T-helper 9 cell (primary cell): ENCODE measurements at places on chromosomes 2 and 18.
A peak's percentile ranks its signal among the peaks of the same experiment; 100 is the strongest.

- peak; percentile 21 for DNase-seq
Measured at GRCh38 chr18:49447810-49448745, 12.4 kb downstream of the DYM start.

DNA sequence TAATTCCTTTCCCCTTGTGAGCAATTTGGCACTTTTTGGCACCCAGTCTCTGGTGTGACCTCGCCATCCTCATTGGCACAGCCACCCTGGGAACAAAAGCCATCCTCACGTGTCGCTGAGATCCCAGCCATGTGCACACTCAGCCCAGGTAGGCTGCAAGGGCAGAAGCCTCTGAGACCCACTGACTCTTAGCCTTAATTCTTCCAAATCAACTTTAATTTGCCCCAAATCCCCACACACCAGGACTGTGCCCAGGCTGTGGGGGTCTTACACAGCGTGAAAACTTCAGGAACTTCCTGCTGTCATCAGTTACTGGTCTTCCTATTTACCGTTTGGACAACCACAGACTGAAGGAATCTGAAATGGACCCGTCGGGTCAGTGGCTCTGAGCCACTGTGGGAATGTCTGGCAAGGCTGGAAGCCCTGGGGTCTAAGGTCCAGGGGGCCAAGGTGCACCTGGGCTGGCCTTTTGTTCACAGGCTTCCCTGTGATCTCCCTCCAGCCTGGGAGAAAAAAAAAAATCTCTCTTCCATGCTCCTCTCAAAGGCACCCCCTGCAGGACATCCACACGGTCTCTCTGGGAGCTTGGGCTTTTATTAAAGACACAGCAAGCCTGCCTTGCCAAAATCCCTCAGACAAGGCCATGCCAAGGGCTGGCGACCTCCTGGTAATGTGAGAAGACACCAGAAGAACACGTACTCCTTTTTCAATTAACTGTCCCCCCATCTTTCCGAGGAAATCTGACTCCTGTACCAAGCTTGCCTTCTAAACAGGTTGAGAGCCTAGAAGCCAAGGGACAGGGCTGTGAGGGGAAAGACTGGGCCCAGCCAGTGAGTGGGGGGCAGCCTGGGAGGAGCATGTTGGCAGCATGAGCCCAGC, 42.1 kb upstream of the LAPTM4A start:
- DNase-seq = no peak

GRCh38 chr18:66560094-66560493, 43.8 kb downstream of the CDH19 start:
- no peak for DNase-seq

DNA sequence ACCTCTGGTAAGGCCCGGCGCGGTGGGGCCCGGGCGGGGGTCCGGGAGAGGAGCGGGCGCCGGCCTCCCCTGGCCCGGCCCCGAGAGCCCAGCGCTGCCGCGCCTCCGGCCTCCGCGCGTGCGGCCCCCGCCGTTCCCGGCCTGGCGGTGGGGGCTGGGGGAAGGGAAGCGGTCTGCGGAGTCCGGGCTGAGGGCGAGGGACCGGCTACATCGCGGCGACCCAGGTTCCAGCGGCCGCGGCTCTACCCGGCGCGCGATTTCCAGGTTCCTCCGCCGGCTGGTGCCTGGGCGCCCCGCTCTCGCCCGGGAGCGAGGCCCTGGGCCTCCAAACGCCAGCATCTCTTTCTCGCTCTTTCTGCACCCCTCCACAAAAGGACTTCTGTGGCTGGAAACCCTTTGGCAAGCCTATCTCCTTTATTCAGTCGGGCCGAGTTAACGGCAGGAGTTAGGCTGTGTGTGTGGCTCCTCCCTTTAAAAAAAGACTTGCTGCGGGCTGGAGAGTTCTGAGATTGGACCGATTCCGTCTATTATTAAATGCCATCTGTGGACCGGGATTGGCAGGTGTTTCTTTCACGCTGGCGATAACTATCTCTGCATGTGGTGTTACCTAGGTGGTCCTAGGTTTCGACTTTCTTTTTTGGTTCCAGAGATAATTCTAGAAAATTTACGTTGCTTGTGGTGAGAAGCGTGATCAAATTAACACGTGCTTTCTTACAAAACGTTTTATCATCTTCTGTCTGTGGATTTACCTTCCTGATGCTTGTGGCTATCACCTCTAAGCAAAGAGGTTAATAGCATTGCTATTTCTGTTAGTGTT, 592 bp downstream of the ME2 start:
- no peak for DNase-seq

DNA sequence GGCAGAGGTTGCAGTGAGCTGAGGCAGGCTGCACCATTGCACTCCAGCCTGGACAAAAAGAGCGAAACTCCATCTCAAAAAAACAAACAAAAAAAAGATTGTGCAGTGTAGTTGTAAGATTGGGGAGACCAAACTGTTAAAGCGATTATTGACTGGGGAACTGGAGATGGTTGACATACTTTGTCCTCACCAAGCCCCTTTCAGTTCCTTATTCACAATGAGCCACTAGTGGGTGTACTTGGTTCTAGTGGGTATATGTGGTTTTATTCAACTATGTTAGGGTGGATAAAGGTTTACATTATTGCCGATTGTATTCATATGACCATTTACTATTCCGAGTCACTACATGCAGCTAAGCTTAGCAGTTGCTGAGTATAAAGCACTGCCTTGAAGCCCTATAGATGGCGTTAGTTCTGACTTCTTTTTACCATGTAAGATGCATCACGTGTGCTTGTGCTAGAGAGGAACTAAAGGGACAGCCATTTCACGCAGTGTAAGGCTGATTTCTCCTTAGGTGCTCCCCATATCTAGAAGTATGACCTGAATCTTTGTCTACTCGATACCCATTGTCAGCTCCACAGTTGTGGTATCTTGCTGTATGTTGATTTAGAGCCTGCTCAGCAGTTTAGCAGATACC, 12.1 kb downstream of the EIF4E2 start:
- DNase-seq = no peak

DNA sequence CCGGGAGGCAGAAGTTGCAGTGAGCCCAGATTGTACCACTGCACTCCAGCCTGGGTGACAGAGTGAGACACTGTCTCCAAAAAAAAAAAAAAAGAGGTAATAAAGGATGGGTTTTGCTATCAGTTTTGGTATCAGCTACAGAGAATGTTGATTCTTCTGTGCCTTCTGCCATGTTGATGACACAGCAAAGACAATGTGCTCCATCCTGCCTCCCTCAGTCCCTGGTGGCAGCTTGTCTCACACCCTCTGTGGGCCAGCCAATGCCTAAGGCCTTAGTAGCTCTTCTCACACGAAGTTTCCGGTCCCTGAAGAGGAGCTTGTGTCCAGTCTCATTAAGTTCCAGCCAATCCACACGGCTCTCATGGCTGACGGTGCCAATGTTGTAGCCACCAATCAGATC, 17.6 kb downstream of the IFT172 start:
- DNase-seq = no peak

- no peak for DNase-seq
Measured at GRCh38 chr18:44852818-44853217, 172.1 kb downstream of the SETBP1 start.

- no peak for DNase-seq
Measured at GRCh38 chr18:75248426-75249174, 38.0 kb downstream of the TSHZ1 start.

DNA sequence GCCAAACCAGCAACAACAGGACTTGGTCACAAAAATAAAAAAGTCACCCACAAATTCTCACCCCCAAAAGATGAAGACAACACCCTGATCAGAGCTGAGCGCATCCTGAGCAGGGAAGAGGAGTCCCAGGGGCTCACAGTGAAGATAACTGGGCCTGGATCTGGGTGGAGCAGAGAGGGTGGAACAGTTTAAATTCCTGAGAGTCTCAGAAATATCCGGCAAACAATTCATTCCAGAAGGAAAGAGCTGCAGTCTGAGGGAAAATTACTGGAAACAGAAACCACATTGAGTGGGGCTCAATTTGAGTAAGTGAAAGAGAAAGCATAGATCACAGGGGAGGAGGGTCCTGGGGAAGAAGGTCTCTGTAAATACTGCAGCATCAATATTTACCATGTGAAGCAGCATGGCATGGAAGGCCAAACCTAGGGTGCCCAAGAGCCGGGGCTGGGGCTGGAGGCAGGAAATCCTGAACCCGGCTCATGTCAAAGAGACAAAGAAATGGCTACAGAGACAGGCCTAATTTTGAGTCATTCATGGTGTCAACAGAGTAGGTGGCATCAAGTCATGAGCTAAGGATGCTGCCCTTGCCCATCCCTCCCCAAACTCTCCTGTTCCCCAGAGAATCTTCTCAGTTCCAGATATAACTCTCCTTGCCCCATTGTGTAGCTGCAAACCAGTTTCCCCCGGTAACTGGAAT, 61.4 kb upstream of the ZBTB7C start:
- no peak for DNase-seq

DNA sequence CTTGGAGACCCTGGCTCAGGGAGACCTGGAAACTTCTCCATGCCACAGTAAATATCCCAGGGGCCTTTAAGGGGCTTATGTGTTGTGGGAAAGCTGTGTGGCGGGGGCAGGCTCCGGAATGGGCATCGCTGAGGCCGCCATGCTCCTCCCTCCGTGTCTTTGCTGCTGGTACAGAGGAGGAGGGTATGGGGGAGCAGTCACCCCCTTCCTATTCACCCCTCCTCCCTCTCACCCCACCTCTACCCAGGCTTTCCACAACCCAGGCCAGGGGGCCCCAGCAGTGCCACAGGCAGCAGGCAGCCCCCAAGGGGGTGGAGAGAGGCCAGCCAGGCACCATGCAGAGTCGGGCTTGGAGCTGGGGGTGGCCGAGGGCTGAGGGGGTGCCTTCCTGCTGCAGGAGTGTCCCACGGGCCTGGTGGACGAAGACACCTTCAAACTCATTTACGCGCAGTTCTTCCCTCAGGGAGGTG, 28.0 kb upstream of the FAHD2A start:
- no peak for DNase-seq

DNA sequence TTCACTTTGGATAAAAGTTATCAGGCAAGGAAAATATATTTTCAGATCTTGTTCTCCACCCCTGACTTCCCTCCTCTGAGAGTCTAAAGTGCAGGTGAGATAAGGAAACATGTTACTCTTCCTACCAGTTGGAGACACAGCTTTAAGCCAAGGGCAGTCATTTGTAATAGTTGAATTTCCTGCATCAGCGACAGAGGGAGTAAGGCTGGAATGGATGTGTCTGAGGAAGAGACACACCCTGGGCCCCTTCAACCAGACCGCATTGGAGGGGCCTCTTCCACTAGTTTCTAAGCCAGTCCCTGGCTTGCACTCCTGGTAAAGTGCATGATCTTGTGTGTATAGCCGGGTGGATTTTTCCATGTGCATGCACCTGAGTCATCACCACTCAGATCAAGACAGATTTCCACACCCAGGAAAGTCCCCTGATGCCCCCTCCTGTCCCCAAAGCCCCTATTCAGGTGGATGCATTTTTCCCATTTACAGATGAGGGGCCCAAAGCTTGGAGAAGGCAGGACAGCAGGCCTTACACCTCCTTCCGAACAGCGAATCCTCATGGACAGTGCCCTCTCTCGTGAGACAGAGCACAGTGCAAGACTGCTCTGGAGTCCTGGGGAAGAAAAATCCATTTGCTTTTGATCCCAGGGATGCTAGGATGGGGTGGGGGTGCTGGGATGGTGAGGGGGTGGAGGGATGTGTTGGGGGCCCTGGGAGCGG, 66.7 kb upstream of the SH3RF3 start:
- DNase-seq = no peak

GRCh38 chr2:231627384-231628120, 34.9 kb downstream of the TEX44 start:
- DNase-seq = no peak

- DNase-seq = no peak
Measured at GRCh38 chr2:31729442-31730092, 148.8 kb upstream of the SRD5A2 start.

GRCh38 chr2:37688771-37689468, 17.5 kb upstream of the CDC42EP3 start:
- DNase-seq = no peak

GRCh38 chr2:152384992-152385391, 50.0 kb downstream of the FMNL2 start:
- no peak for DNase-seq

GRCh38 chr18:62026586-62026985, 133.8 kb upstream of the RNF152 start:
- DNase-seq = no peak

GRCh38 chr2:39375917-39376316, 61.2 kb downstream of the MAP4K3 start:
- no peak for DNase-seq

DNA sequence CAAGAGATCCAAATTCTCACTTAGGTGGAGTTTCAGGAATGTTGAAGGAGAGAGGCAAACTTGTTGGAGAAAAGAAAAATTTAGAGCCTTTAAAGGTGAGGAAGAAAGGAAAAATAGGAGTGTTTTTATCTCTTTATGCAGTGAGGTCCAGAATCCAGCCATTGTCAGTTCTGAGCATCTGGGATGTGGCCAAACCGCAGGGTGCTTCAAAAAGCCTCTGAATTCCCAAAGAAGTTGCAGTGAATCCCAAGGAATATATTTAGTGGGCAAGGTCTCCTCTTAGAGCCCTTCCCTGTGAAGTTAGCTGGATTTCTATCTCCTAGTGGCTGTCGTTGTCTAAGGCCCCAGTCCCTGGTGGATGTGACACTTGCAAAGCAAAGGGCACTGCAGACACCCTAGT, 51.2 kb downstream of the MTCL1 start:
- no peak for DNase-seq

DNA sequence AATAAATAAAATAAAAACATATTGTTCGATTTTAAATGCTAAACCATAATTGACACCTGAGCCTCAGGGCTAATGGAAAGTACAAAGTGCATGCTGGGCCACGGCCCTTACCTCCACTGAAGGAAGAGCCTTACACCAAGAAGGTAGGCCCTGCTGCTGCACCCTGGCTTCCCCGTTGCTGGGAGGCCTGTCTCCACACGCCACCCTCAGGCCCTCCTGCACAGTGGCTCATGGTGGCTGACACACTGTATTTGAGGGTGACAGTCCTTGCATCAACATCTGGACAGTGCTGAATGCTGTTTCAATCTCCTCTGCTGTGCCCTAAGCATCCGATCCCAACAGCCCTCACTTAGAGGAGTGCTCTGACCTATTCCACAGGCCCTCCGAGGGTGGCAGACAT, 39.3 kb upstream of the EDAR start:
- DNase-seq = no peak

- DNase-seq = no peak
Measured at GRCh38 chr18:56327191-56327885, 311.1 kb downstream of the TXNL1 start.

GRCh38 chr2:106932644-106933043, 46.7 kb upstream of the ST6GAL2 start:
- no peak for DNase-seq

DNA sequence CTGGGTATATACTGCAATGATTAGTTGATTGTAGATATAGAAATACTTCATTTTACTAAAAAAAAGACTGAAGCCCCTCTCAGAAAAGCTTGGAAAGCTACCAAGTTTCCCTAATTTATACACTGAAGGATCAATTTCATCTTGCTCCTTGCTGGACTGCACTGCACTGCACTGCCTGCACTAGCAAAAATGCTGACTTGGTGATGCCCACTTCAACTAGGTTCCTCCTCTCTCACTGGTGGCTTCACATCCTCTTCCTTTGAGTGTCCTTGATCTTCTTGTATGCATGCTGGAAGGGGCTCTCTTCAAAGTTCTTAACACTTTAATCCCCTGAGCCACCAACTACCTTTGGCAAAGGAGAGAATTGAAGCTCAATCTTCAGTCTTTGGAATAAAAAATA, 31.7 kb upstream of the ITPRID2 start:
- DNase-seq = no peak

- no peak for DNase-seq
Measured at GRCh38 chr18:3453540-3454364, 3.8 kb downstream of the TGIF1 start.
